ENCODE measurements at places on chromosomes 3 and 15. TPM values are rescaled to one million over a fixed set of nuclear protein-coding genes. Genes with fewer than 3 reads are reported as not detected.

The PAQR9 gene
- polyA plus RNA-seq, result 5.2 TPM

The TBC1D23 gene
- 6.4 TPM for polyA plus RNA-seq

The ZNF35 gene
- 2.0 TPM for polyA plus RNA-seq

The GANC gene
- 6.5 TPM for polyA plus RNA-seq

The GRM2 gene
- polyA plus RNA-seq, result 11.7 TPM

The GOLGA6L9 gene
- polyA plus RNA-seq, result 2.6 TPM

The SAMMSON gene
- not detected for polyA plus RNA-seq

The TGM5 gene
- polyA plus RNA-seq, result not detected

The CCDC9B gene
- polyA plus RNA-seq, result 0.45 TPM

The ITIH4 gene
- polyA plus RNA-seq, result 3.2 TPM

The SCN11A gene
- 0.21 TPM for polyA plus RNA-seq

The CPB1 gene
- not detected for polyA plus RNA-seq

The BBX gene
- 7.1 TPM for polyA plus RNA-seq

The RGMA gene
- polyA plus RNA-seq, result 49.3 TPM

The KCNMB2 gene
- polyA plus RNA-seq, result not detected

The DNAH1 gene
- 1.9 TPM for polyA plus RNA-seq

The GLDN gene
- 0.16 TPM for polyA plus RNA-seq

The PRR20G gene
- 0.67 TPM for polyA plus RNA-seq

The DPPA4 gene
- 395 TPM for polyA plus RNA-seq

The WDR48 gene
- polyA plus RNA-seq, result 12.3 TPM

The MINDY2 gene
- polyA plus RNA-seq, result 3.1 TPM

DNA sequence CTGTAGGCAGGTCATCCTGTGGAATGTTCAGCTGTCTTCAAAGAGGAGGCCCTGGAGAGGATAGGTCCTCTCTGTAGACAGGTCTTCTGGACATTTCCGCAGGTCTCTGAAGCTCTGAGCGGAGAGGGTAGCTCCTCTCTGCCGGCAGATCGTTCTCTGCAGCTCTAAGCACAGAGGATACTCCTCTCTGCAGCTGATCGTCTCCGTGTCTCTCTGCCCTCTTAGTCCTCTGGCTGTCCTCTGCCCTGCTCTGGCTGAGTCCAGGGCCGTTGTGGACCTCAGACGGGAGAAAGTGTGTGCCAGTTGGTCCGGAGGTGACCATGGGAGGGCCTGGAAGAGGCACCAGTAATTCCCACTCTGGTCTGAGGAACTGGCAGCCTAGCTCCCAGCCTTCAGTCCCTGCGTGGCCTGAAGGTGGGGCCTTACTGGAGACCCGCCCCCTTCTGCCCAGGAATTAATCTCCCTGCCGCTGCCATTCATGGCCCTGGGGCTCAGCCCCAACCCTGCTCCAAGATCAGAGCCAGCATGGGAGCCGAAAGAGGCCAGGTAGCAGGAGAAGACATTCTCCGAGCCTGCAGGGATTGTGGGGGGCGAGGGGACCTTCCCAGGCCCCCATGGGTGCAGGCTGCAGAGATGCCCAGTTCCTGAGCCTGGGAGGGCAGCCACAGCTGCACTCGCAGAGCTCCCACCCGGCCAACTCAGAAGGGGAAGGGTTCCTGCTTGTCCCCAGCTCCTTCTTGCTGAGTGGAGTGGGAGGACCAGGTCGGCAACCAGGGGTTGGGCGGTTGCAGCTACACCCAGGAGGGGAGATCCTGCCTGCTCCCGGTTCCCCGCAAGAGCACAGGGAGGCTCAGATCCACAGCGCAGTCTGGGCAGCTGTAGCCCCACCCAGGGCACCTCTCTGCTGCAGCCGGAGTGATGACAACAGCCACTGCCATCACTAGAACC, 488.7 kb downstream of the RSL24D1 start:
- DNase-seq, result no peak

- no peak for DNase-seq
Measured at GRCh38 chr3:155462672-155463071, 169.2 kb upstream of the STRIT1 start.

DNA sequence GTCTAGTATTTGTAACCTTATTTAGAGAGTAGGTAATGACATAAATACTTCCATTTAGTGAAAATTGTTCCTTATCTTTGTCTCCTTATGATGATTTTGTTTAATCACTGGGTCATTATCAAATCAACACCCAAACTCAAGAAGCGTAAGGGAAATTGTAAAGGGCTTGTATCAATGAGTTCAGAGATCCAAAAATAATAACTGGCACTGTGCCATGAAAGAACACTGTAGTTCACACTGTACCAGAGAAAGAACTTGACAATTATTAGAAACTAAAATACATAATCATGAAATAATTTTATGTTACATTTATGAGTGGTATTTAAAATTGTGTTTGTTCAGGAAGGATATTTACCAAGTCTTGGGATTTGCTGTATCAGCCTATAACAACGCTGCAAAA, 895.4 kb downstream of the FHIT start:
- DNase-seq, result no peak

GRCh38 chr3:158773166-158773565, 28.7 kb upstream of the MFSD1 start:
- DNase-seq, result no peak

DNA sequence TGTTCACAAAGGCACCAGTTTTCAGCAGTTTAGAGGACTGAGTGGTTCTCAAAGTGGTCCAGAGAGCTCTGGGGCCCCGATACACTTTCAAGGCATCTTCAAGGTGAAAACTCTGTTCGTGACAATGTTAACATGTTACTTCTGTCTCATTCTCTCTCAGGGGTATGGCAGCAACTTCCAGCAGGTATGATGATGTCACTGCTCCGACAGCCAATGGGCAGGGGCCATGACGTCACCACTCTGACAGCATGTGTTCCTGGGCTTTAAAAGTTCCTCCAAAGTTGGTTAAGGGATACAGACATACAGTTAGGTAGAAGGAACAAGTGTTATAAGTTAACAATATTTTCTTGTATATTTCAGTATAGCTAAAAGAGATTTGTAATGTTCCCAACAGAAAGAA, 87.9 kb downstream of the KLF15 start:
- no peak for DNase-seq

GRCh38 chr3:65619888-65620287, 418.8 kb downstream of the MAGI1 start:
- no peak for DNase-seq

DNA sequence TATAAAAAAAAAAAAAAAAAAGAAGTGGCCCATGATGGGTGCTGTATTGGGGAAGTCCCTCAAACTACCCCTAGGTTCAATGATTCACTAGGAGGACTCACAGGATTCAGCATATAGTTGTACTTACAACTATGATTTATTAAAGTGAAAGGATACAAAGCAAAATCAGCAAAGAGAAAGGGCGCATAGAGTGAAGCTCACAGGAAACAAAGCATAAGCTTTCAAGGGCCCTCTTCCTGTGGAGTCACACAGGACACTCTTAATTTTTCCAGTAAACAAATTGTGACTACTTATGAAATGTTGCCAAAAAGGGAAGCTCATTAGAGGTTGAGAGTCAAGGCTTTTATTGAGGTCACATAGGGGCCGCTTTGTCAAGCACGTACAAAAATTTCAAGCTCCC, 153.7 kb upstream of the GAP43 start:
- no peak for DNase-seq

DNA sequence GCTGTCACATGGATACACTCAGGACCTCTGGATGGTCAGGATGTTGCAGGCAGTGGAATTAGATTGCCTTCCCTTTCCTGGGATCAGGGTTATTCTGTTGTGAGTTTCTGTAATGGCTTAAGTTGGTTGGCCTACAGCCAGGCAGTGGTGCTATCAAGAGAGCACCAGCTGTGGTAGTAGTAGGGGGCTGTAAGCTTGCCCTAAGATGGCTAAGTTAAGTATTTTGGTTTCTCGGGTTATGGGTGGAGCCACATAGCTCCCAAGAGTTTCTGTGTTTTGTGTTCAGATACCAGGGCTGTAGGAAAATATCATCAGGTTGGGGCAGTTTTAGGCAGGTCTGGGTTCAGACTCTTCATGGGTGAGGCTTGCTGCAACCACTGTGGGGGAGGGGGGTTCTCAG, 59.6 kb downstream of the LEKR1 start:
- no peak for DNase-seq

GRCh38 chr15:67828969-67829646, 3.8 kb downstream of the SKOR1 start:
- no peak for DNase-seq

DNA sequence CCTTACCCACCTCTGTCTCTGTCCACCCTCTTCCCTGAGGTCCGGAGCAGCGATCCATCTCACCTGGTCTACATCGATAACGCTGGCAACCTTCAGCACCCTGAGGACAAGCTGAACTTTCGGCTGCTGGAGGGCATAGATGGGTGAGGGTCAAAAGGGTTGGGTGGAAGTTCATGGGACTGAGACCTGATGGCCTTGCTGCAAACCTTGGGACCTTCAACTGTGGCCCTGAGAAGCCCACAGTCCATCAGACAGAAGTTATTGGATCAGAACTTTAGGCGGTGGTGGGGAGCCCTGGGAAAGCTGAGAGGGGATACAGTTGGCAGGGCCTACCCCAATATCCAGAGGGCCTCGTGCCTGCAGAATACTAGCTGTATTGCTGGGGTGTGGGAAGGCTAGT, 50.5 kb downstream of the POMGNT2 start:
- DNase-seq, result no peak

GRCh38 chr3:127102188-127102520, 90.8 kb upstream of the PRR23E start:
- DNase-seq, result no peak

GRCh38 chr3:195543500-195544229, 540 bp upstream of the PPP1R2 start:
- DNase-seq, result peak; percentile 72

GRCh38 chr3:144045766-144046165, 74.1 kb downstream of the DIPK2A start:
- DNase-seq, result no peak

- no peak for DNase-seq
Measured at GRCh38 chr3:16264174-16264707, 502 bp downstream of the DPH3 start.

GRCh38 chr3:52982839-52983238, 63.0 kb downstream of the SFMBT1 start:
- no peak for DNase-seq

GRCh38 chr3:69665026-69665737, 74.1 kb upstream of the MITF start:
- DNase-seq, result no peak

DNA sequence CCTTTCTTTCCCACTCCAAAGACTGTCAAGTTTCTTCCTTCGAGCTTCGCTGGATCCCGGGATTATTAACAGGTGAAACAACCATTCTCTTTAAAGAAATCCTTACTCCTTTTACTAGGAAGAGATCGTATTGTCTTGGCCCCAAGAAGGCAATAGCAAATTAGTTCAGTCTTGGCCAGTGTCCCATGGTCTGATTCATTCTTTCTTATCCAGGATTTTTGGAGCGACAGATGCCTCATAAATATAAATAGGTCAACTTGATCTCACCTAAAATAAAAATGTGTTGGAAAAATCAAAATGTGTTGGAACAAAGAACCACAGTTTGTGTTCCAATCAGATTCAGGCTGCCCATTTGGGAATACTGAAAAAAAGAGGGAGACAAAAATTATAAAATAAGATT, 140.1 kb upstream of the TMEM108 start:
- DNase-seq, result no peak

DNA sequence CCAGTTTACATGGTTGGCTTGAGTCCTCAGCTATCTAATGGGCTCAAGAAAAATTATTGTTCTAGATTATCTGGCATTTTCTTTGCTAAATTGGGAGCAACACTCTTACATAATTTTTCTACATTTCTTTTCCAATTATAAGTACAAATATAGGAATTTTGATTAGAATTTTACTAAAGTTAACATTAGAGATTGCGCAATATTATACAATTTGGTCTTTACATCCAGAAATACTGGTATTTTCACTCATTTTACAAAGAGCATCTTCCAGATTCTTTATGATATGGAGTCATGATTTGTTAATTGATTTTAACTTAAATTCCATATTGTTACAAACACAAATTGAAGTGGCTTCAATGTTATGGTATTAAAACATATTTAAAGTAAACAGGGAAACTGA, 19.7 kb upstream of the GOLGB1 start:
- no peak for DNase-seq

DNA sequence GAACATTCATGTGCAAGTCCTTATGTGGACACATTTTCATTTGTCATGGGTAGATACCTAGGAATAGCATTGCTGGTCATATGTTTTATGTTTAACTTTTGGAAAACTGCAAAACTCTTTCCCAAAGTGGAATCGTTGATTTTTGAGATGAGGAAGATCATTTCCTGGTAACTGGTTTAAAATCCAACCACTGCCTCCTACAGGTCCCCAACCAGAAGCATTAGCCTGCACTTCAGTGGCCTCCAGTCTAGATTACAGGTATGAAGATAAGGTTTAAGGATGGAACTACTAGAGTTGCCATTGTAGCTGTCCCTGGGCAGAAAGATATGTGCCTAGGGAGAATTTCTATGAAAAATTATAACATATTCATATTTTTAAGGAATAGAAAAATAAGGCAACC, 48.7 kb upstream of the BHLHE40 start:
- no peak for DNase-seq

GRCh38 chr3:37680401-37680800, 181.3 kb upstream of the CTDSPL start:
- no peak for DNase-seq

- no peak for DNase-seq
Measured at GRCh38 chr3:40718209-40718608, 193.4 kb downstream of the ZNF621 start.

DNA sequence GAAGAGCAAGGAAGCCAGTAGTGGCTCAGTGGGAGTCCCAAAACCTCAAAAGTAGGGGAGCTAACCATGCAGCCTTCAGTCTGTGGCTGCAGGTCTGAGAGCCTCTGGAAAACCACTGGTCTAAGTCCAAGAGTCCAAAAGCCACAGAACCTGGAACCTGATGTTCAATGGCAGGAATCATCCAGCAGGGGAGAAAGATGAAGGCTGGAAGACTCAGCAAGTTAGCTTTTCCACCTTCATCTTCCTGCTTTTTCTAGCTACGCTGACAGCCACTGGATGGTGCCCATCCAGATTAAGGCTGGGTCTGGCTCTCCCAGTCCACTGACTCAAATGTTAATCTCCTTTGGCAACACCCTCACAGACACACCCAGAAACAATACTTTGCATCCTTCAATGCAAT, 626.3 kb downstream of the NAALADL2 start:
- no peak for DNase-seq

DNA sequence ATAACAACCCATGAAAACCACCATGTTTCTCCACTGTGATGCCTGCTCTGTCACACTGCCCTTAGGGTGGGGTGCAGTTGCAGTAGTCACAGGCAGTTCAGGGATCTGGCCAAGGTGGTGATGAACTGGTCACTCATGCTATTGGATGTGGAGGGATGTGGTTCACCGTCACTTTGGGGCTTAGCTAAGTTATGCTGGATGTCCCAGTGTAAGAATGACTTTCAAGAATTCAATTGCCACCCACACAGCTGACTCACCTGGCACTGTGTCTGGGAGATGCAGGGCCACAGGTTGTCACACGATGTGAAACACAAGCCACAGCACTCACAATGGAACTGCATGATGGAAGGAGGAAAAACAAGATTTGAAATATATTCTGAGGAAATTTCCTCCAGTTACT, 146.1 kb upstream of the CTNNB1 start:
- no peak for DNase-seq

DNA sequence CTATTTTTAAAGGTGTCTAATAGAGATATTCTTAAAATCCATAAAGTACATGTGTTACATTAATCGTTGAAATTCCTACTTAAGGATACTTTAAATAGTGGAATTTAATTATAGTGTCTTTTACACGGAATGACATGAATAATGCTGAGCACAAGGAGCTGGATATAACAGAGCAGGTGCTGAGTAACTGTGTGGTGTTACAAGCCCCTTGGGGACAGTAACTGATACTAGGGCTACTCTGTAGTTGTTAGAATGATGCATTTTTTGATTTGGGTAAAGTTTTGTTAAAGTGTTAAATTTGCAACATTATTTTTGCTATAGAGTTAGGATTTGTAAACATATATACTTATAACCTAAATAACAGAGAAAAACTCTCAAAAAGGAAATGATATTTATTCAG, 1496.1 kb downstream of the OTOL1 start:
- no peak for DNase-seq

All from H1 (cell line).